ENCODE measurements at places on chromosomes 6 and 20.

- no peak for DNase-seq
These were observed 383.8 kb downstream of the TFAP2A start for GRCh38 chr6:10030942-10031537.

DNA sequence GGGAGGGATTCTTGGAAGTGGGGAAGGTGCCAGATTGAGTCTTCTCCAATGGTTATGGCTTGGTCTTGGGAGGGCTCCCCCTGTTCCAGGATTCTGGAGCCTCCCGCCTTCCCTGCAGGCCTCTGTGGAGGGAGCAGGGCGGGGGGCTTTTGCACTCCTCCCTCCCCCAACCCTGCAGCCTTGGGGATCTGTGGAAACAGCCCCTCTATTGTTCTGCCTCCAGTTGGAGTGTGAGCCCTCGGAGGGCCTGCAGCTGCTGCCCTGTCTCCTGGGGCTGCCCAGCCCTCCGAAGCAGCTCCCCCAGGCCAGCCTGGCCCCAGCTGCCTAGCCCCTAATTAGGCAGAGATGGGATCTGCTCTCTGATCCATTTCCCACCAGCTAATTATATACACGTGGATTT, 14.7 kb downstream of the FAM110A start:
- no peak for DNase-seq

GRCh38 chr6:50141100-50141499, 91.4 kb upstream of the DEFB112 start:
- DNase-seq = no peak

DNA sequence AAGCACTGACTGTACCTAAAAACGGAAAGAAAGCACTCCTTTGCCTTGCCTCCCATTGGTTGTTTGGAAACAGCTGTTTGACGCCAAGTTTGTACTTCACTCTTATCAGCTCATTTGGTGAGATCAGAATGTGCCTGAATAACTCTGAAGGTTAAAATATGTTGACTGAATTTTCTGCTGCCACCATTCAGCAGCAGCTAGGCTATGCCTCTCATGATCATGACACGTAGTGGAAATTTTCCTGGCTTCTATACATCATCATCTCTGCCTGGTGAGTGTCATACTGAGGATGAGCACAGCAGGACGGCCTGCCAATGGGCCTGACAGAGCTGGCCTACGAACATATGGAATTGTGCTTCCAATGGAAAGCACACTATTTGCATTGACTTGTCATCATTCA, 704.9 kb upstream of the CITED2 start:
- no peak for DNase-seq

Measured in stimulated activated CD8-positive, alpha-beta memory T cell treated with anti-CD3 and anti-CD28 coated beads, Interleukin-4, amount 100 ng/mL, for 48 hours (primary cell).